ENCODE measurements at places on chromosomes 1 and 21. TPM values are rescaled to one million over a fixed set of nuclear protein-coding genes. Genes with fewer than 3 reads are reported as not detected.

DCDC2B gene
- total RNA-seq, result not detected

LRRC38 gene
- total RNA-seq, result not detected

GRCh38 chr1:222828939-222829338 is 14.1 kb downstream of the DISP1 start:
- no peak for DNase-seq

DNA sequence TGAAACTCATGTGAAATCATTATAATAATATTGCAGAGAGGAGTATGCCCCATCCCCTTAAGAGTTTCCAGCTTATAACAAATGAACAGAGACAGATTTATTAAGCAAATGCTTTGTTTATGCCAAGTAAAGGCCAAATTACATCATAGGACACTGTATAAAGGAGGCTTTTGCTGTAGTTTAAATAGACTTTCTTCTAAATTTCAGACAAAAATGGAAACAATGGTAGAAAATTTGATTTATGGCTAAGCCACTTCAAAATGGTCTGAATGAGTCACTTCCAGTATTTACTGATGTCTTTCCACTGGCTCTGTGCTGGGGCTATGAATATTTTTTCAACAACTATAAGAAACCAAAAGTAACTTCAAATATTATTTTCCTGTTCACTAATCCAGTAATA is 81.1 kb upstream of the ST6GALNAC5 start:
- DNase-seq, result no peak

DNA sequence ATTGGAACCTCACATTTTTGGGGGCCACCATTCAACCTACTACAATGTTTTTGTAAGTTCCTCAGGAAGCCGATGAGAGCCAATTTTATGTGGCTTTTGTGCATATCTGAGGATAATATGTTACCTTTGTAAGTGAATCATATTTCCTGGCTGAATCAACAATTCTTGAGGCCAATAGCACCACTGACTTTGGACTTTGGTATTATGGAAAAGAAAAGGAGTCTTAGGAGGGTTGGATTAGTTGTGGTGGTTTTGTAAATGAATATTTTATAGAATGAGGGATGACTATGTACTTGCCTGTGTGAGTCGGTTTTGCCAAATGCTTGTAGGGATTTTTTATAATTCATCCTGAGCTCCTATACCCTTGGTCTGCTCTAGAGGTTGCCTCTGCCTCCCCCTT is 181.5 kb upstream of the HMGB4 start:
- DNase-seq, result no peak

FCRL2 gene
- total RNA-seq, result not detected

ID3 gene
- 335 TPM for total RNA-seq

- peak; percentile 75 for DNase-seq
Measured at GRCh38 chr1:227429447-227430359, 111.4 kb upstream of the CDC42BPA start.

GRCh38 chr21:37530901-37531351 is 164.4 kb downstream of the DYRK1A start:
- DNase-seq, result no peak

- DNase-seq, result no peak
Measured at GRCh38 chr1:9558946-9559545, 19.8 kb downstream of the SLC25A33 start.

- no peak for DNase-seq
Measured at GRCh38 chr1:7885513-7886404, 32.9 kb upstream of the UTS2 start.

DNA sequence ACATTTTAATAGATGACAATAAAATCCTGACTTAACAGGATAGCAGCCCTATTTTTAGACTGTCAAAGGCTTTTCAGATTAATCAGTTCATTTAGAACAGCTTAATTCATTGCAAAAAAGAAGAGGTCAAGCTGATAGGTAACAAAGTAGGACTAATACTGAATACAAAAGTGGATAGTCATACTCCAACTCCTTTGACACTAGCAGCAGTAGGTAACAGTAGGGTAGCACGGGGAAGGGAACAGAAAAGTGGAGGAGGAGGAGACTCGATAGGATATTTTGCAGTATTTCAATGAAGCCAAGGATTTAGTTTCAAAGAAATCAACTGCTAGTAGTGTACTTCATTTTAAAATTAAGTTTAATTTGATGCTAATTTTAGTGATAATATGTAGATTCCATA is 51.1 kb downstream of the USP1 start:
- no peak for DNase-seq

CCDC17 gene
- 0.98 TPM for total RNA-seq

- DNase-seq, result no peak
Measured at GRCh38 chr1:25643929-25644328, 27.3 kb downstream of the MAN1C1 start.

- no peak for DNase-seq
Measured at GRCh38 chr1:7657287-7658016, 113.6 kb upstream of the VAMP3 start.

DNA sequence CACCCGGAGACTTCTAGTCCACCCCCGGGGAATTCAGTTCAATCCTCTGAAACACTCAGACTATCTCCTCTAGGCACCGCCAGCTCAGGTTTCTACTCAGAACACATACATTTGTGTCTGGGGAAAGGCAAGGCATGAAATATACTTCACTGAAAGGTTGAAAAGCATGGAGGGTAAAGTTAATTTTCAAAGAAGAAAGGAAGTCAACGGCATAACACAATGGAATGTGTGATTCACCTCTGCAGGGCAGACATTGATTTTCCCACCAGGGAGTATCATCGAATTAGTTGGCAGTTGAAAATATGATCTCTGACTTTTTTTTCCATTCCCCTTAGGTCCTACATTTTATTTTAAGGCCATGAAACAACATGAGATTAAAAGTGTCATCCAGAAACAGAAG is 669.4 kb downstream of the SMYD3 start:
- no peak for DNase-seq

GPR157 gene
- total RNA-seq, result 1.9 TPM

DNA sequence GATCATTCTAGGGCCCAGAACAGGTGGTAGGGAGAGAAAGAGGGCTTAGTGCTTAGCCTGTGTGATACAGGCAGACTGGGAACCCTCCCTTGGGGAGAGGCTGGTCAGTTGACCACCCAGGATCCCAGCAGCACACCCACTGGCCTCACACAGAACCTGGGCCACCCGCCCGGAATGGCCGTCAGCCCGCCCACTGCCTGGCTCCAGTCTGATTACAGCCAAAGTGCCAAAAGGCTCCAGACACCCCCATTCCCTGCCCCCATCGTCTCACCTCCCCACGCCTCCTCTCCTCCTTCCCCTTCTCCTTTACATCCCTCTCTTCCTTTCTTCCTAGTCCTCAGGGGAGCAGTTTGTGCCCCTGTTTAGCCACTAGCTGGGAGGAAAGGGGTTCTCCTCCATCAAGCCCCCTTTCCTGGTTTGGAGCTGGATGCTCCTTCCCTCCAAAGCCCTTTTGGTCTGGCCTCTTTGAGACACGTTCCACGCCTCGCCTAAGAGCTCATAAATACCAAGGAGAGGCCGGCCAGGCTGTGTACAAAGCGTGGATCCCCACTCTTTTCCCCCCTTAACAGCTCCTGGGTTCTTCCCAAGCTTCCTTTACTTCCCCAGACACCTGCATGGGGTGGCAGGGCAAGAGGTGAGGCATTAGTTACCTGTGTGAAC is 4.6 kb upstream of the WNT2B start:
- DNase-seq, result no peak

- DNase-seq, result peak; percentile 71
Measured at GRCh38 chr1:235253219-235253962, 74.6 kb downstream of the ARID4B start.

GRCh38 chr1:30088594-30088993 is 634.8 kb downstream of the MATN1 start:
- DNase-seq, result no peak

PRMT6 gene
- total RNA-seq, result 20.9 TPM

DNA sequence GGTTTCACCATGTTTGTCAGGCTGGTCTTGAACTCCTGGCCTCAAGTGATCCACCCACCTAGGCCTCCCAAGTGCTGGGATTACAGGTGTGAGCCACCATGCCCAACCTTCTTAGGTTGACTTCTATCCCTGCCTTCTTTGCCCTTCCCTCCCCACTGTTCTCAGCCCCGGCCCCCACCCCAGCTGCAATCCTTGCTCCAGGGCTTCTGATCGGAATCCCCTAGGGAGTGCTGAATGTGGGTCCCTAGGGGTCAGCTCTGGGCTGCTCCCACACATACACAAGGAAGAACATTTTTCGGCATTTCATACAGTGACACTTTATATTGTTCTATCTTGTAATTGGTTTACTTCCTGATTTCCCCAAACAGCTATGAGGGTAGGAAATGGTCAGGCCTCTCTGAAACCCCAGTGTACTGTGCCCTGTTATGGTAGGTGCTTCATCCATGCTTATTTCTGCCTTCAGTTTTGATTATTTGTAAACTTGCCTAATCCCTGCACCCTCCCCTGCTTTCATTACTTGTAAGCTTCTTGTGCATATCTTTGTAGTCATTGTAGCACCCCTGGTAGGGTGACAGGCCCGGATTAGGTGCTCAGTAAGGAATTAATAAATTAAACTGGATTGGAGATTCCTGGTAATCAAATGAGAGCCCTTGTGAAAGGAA is 5.8 kb upstream of the SRP9 start:
- no peak for DNase-seq

- no peak for DNase-seq
Measured at GRCh38 chr1:87505391-87505983, 176.8 kb downstream of the LMO4 start.

- DNase-seq, result no peak
Measured at GRCh38 chr1:34597877-34598514, 156.9 kb upstream of the GJB5 start.

G0S2 gene
- 1.0 TPM for total RNA-seq

GRCh38 chr1:10889650-10890353 is 93.4 kb upstream of the CASZ1 start:
- DNase-seq, result no peak

GRCh38 chr1:110102081-110102480 is 10.2 kb upstream of the UBL4B start:
- DNase-seq, result no peak

ZC3H11A gene
- 60.5 TPM for total RNA-seq

- DNase-seq, result no peak
Measured at GRCh38 chr21:41344146-41344545, 17.7 kb upstream of the MX2 start.

- no peak for DNase-seq
Measured at GRCh38 chr1:51553911-51554310, 34.8 kb upstream of the EPS15 start.

DNA sequence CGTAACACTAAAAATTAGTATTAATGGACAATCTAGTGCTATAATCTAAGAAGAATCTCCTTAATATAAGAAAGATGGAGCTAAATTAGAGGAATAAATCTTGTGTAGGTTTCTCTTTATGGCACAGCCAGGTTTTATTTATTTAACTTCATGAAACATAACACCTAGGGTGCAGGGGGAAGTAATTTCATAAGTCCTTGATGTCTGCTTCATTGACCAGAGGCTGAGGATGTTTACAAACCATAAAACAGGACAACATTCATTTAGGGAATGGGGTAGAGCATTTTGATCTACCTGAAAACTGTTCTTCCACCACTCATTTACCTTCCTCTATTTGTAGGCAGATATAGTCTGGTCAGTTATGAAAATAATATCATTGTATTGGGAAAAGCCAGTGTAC is 95.5 kb downstream of the NGF start:
- no peak for DNase-seq

DNA sequence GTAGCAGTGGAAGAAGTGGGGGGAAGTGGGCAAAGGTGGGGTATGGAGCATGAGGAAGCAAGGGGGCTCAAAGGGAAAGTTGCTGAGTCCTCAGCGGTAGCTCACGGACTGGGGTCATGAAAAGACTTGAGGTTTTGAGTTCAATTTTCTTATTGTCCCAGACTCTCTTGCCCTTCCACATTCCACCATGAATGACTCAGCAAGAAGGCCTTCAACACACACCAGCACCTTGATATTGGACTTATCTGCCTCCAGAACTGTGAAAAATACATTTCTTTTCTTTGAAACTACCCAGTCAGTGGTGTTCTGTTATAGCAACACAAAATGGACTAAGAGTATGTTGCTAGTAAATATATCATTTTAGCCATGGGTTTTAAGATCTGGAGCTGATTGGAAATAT is 17.3 kb upstream of the RHBDL2 start:
- peak; percentile 26 for DNase-seq

DNA sequence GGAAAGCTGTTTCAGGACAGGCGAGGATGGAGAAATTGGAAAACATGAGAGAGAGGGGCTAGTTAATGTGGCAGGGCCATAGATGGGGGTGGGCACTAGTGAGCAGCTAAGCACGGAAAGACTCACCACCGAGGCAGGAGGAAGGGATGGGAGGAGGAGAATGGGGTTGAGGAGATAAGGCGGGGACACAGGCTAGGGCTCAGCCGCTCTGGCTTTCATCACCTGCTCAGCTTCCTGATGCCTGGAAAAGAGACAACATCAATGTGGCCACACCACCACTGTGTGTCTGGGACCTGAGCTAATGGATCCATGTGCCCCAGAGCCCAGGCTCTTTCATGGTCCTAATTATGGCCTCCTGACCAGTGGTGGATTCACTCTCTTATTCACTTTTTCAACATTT is 27.6 kb downstream of the PMVK start:
- DNase-seq, result no peak

DNA sequence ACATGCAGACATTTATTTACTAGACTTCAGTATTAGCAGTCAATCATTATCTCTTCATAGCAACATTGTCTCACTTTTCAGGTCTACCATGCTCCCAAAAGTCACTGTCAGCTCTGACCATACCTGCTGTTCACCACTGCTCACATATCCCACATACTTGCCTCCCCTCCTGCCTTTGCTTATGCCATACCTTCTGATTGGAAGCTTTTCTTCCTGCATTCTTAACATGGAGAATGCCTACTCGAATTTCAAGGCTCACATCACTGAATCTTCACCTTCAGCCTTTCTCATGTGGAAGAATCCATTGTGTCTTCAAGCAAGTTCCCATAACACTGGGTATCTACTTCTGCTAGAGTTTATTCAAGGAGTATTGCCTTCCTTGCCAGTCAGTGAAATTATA is 135.4 kb downstream of the NTNG1 start:
- DNase-seq, result no peak

DNA sequence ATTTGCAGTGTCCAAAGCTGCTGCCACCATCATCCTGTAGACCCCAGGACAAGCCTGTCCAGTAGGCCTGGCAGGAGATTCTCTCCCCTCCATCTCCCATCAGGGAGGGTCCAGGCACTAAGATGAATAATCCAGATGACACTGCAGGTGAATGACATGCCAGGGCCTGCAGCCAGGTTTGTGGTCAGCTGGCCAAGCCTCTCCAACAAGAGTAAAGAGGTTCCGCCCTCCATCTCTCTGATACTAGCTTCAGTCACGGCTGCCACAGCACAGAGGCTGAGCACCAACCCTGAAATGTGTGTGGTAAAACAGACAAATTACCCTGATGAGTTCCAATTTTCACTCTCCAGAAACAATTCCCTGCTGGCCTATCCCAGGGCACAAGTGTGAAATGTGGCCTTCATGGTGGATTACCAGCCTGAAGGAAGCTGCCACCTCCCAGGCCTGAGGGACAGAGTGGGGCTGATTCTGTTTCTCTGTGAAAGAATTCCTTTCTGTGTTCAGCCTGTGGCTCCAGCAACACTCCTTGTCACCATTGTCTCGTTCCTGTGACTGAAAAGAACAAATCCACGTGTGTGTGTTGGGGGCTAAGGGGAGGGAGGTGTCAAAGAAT is 19.9 kb upstream of the LHX4 start:
- DNase-seq, result no peak

GRCh38 chr1:44276901-44277300 is 63.6 kb downstream of the DMAP1 start:
- DNase-seq, result no peak

SELENBP1 gene
- 17.9 TPM for total RNA-seq

CFAP107 gene
- total RNA-seq, result not detected

GRCh38 chr1:2115702-2116341 is 65.6 kb downstream of the PRKCZ start:
- DNase-seq, result no peak

SIPA1L2 gene
- 0.90 TPM for total RNA-seq

COL16A1 gene
- 9.8 TPM for total RNA-seq

- peak; percentile 10 for DNase-seq
Measured at GRCh38 chr1:54421101-54421504, 14.9 kb upstream of the SSBP3 start.
